HFFc6 (cell line): ENCODE measurements at places on chromosomes 5 and 9.

DNA sequence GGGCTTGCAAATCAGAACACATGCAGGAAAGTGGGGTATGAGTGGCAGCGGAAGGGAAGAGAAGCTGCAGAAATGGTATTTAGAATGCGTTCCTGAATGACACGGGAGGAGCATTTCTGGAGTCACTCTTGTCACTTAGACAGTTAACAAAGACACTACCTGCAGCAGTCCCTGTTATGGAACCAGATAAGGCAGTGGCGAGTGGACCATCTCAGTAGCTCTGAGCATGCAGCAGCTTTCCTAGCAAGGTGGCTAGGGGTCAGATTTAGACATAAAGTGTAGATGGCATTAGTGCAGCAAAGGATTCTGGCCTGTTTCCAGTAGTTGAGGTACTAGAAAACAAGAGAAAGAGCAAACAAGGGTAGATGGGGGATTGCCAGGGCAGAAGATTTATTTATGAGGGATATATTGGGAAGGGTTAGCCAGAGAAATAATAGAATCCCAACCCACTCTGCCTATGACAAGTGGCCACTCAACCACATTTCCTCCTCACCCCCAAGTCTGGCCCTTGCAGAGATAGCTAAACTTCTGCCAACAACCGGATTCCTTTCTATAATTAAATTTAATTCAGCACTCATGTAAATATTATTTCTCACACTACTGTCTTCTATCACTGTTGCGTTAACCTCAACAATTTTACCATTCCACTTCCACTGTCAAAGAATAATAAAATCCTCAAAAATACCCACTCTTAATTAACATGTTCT, 201.6 kb downstream of the DCP2 start:
- no peak overlapping the region for H3K27ac ChIP-seq
- no peaks in the 10 kb centered on the region for H3K27me3 ChIP-seq
- no peaks in the 10 kb centered on the region for H3K36me3 ChIP-seq
- H3K4me1 ChIP-seq = no peaks in the 10 kb centered on the region
- no peak for DNase-seq
- no peak overlapping the region for H3K4me3 ChIP-seq

- DNase-seq = no peak
- peaks cover 39% of the 10 kb centered on the region for H3K36me3 ChIP-seq
Observed at GRCh38 chr5:149432911-149433401, 53.9 kb upstream of the IL17B start.

DNA sequence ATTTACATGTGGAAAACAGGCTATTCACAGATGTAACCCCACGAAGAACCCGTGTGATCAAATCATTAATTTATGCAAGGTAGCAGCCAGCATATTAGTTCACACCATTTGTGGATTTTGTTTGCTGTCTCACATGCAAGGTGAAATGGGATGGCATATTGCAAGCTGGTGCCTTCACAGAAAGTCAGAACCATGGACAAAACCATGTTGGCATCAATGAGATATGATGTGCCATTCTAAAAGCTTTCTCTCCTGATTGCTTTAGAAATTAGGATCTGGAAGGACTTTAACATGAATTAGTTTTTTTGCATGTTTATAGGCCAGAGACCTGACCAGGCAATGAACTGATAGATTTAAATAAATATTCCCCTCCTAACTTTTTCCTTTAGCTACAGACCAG, 129.3 kb downstream of the SEMA6A start:
- no peak overlapping the region for H3K27ac ChIP-seq
- peaks cover 3% of the 10 kb centered on the region; the same call in 1 of the 2 replicates for H3K36me3 ChIP-seq
- DNase-seq = no peak
- peaks cover 7% of the 10 kb centered on the region for H3K27me3 ChIP-seq
- H3K4me1 ChIP-seq = no peaks in the 10 kb centered on the region
- no peak overlapping the region for H3K4me3 ChIP-seq

GRCh38 chr5:143793249-143793648, 18.7 kb upstream of the HMHB1 start:
- H3K4me1 ChIP-seq = no peaks in the 10 kb centered on the region
- DNase-seq = no peak
- no peaks in the 10 kb centered on the region for H3K36me3 ChIP-seq
- H3K27ac ChIP-seq = no peak overlapping the region

DNA sequence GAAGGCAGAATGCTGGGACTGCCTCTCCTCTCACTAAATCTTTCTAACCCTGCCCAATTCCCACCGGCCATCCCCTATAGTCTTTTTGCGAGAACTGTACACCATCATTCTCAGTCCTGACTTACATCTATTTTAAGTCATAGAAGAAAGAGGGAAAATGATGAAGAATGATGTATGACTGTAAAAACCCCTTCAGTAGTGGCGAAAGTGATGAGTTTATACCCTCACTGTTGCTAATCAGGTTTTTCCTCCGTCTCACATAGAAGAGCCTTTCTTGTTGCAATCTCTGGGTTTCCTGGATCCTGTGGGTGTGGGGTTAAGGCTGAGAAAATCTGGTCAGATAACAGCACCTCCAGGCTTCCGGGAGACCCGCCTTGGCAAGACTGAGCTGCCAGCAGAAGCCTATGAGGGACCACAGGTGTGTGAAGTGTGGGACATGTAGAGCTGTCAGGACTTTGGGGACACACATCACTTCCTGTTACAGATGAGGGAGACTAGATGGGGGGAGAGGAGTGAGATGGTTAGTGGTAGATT, 147.1 kb upstream of the SLC12A2 start:
- no peak overlapping the region for H3K27ac ChIP-seq
- no peak for DNase-seq
